Kidney (tissue), 22 donors: ENCODE measurements at places on chromosomes 12 and 14. TPM values are rescaled to one million over a fixed set of nuclear protein-coding genes. Genes with fewer than 3 reads are reported as not detected.

Gene EID3
- 5.0 TPM for total RNA-seq

Gene TAS2R10
- 0.82 TPM for total RNA-seq

Gene BIN2
- total RNA-seq = 15.6 TPM

Gene RD3L
- not detected for total RNA-seq

Gene POLE2
- total RNA-seq = 2.6 TPM

Gene CLEC12A
- total RNA-seq = 4.8 TPM

Gene KRT83
- total RNA-seq = not detected

Gene HELB
- total RNA-seq = 7.3 TPM

Gene TGFB3
- total RNA-seq = 39.5 TPM

Gene COL2A1
- total RNA-seq = not detected

Gene SLC35F4
- total RNA-seq = not detected

Gene MYF6
- not detected for total RNA-seq

Gene COX8C
- total RNA-seq = not detected

Gene SYT1
- 1.2 TPM for total RNA-seq

Gene SLC7A8
- 22.9 TPM for total RNA-seq

Gene MMP17
- total RNA-seq = 3.2 TPM

Gene KRT73
- not detected for total RNA-seq

Gene MGP
- 811 TPM for total RNA-seq

Gene OVCH1
- 0.35 TPM for total RNA-seq

Gene GLI1
- 2.8 TPM for total RNA-seq

Gene MYO1H
- not detected for total RNA-seq

Gene BEGAIN
- 1.4 TPM for total RNA-seq

Gene DGKA
- total RNA-seq = 68.2 TPM
